Stomach (tissue), 19 donors: ENCODE measurements at places on chromosomes 1 and 21.

DNA sequence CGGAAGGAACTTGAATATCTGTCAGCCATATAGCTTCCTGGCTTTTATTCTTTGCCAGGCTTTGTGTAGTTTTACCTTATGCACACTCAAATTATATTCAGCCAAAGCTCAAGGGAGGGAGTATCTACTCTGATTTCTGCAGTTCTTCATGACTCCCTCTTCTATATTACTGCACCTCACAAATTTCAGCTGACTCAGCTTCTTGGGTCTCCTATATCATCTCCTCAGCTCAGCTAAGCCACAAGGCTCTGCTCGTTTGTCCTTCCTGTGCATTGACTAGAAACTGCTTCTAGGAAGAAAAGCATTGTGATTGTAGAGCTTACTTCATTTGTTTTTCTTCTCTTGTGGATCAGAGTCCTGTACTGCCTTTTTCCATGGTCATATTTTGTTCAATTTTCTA is 37.4 kb downstream of the BTBD8 start:
- H3K4me1 ChIP-seq = no peaks in the 10 kb centered on the region
- H3K27me3 ChIP-seq = no peaks in the 10 kb centered on the region
- H3K4me3 ChIP-seq = no peak overlapping the region
- peak; percentile 3 for DNase-seq
- H3K36me3 ChIP-seq = no peaks in the 10 kb centered on the region

GRCh38 chr1:234368320-234369032 is 4.8 kb upstream of the COA6 start:
- H3K4me3 ChIP-seq = no peak overlapping the region
- no peak for DNase-seq
- H3K27me3 ChIP-seq = no peaks in the 10 kb centered on the region
- no peaks in the 10 kb centered on the region for H3K36me3 ChIP-seq
- H3K27ac ChIP-seq = no peak overlapping the region
- H3K4me1 ChIP-seq = peaks cover 14% of the 10 kb centered on the region

DNA sequence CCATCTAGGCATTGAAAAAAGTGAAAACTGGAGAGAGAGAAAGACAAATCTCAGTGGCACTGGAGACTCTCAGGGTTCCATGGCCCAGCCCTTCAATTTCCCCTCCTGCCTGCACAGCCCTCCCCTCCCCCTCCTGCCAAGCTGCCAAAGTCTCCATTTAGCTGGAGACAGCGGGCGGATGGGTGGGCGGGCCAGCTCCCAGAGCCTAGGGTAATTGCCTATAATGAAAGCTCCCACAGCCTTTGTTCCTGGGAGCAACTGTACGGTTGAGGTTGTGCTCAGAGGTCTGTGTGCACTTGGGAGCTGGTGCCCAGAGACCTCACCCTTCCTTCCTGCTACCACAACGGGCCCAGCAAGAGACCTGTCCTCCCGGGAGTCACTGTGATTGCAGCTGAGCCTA is 89.6 kb downstream of the NAV1 start:
- peaks cover 14% of the 10 kb centered on the region for H3K4me1 ChIP-seq
- peak; percentile 66 for DNase-seq
- no peak overlapping the region for H3K27ac ChIP-seq
- H3K4me3 ChIP-seq = no peak overlapping the region
- H3K36me3 ChIP-seq = no peaks in the 10 kb centered on the region

DNA sequence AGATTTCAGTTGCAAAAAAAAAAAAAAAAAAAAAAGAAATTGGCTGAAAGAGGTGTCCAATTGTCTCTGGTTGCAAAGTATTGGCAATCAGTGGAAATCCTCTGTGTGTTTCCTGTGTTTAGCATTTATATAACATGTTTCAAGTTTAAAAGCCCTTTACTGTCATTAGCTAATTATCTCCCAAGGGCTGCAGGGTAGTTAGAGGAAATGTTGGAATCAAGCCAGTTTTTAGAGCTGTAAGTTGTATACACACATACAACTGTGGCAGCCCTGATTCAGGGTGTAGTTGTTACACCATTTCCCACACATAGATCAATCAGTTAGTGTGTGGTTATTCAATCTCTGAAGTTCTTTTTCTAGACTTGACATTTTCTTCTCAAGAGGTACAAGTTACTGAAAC is 8.9 kb upstream of the ZNF326 start:
- no peak overlapping the region for H3K27ac ChIP-seq
- H3K36me3 ChIP-seq = no peaks in the 10 kb centered on the region
- DNase-seq = no peak
- H3K4me3 ChIP-seq = no peak overlapping the region
- H3K4me1 ChIP-seq = peaks cover 4% of the 10 kb centered on the region

DNA sequence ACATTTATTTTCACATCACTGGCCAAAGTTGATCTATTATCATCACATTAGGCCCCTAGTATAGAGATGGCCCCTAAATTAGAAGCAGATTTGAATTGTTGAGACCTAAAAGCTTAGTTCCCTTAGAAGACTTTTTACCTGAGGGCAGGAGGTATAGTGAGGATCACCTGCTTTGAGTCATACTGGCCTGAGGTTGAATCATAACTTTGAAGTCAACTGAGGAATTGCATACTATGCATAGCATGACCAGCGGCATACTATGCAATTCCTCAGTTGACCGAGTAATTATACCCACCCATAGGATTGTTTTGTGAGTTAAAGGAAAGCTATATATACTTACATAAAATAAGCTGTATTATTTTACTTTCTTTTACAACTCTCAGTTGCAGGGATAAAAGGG is 50.3 kb upstream of the DPH5 start:
- H3K4me3 ChIP-seq = no peak overlapping the region
- DNase-seq = no peak
- H3K27ac ChIP-seq = no peak overlapping the region
- no peaks in the 10 kb centered on the region for H3K27me3 ChIP-seq

- H3K27ac ChIP-seq = no peak overlapping the region
- no peaks in the 10 kb centered on the region for H3K4me1 ChIP-seq
- no peak for DNase-seq
- H3K4me3 ChIP-seq = no peak overlapping the region
Observed at GRCh38 chr1:5832916-5833895, 159.0 kb downstream of the NPHP4 start.

DNA sequence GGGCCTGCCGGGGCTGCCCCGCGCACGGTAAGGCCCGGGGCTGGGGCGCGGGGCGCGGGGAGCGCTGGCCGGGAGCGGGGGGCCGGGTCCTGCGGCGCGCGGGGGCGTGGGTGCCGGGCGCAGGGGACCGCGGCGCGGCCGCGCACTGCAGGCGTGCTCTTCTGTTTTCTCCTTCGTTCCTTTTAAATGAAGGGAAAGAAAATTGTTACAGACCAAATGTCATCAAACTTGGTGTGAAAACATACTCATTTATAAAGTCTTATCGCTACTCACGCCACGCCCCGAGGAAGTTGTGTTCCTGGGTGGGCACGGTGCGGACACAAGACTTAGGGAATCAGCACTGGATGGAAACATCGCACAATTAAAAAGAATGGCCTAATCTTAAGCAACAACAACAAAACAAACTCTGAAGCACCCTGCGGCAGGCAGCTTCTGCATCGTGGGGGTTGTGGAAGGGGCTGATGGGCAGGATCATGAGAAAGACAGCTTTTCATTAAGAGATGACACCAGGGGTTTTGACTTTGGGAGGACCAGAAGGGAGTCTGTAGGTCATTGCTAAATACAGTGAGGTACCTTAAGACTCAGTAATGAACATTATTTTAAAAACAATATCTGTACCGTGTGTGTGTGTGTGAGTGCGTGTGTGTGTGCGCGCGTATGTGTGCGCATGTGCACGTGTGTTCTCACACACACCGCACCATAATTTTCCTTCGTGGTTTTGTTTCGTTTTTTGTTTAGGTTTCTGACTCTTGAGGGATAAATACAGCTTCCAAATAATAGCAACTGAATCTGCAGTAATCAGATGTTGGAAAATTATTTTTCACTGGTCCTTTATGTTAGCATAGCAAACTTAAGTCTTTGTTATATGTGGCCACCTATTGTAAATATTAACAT is 548 bp downstream of the B3GALT5 start:
- no peak overlapping the region for H3K27ac ChIP-seq
- no peaks in the 10 kb centered on the region for H3K27me3 ChIP-seq
- no peaks in the 10 kb centered on the region for H3K36me3 ChIP-seq
- H3K4me3 ChIP-seq = peak overlapping the region; percentile 41

DNA sequence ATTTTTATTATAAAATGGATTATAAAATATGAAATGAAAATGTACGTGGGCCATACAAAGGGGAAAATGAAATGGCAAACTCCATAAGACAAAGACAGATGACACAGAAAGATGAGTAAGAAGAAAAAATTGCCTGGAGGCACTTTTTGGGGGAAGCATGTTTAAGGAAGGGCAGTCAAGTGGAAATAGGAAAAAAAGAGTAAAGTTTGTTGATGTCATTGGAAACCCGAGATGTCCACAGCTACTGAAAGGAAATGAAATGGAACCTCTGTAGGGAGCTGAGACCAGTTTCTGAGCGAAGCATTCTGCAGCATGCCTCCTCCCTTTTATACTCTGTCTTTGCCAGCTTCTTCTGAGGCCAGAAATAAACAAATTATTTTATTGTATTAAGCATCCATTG is 203.4 kb upstream of the UBE2U start:
- H3K27me3 ChIP-seq = no peaks in the 10 kb centered on the region
- H3K4me1 ChIP-seq = no peaks in the 10 kb centered on the region
- H3K4me3 ChIP-seq = no peak overlapping the region
- H3K27ac ChIP-seq = no peak overlapping the region

DNA sequence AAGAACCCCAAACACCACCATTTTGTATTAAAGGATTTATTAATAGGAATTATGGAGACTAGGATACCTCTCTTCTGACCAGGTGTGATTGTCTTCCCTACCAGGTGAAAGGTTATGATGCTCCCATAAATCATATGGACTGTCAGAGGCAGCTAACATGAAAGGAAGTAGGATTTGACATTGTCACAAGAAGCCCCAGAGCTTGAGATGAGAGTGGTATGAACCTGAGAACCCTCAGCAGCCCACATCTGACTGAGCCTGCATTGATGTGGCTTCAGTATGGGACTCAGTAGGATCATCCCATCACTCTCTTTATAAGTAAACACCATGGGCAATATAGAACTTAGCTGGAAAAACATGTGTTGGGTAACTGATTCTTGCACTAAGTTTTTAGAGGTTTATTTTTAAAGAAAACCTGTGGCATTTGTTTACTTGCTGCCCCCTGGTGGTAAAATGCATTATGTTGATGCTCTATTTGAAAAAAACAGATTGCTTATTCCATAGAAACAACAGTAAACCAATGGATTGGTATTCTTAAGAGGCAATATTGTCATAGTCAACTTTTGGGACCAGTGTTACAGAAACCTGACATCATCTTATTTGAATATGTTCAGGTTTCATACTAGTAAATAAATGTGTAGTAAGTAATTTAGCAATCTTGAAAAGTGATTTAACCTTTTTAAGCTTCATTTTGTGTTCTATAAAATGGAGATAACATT is 16.6 kb upstream of the CACYBP start:
- H3K4me1 ChIP-seq = no peaks in the 10 kb centered on the region
- no peak overlapping the region for H3K4me3 ChIP-seq
- H3K27ac ChIP-seq = no peak overlapping the region
- no peaks in the 10 kb centered on the region for H3K27me3 ChIP-seq
- no peak for DNase-seq
- H3K36me3 ChIP-seq = peaks cover 35% of the 10 kb centered on the region

- H3K36me3 ChIP-seq = peaks cover 97% of the 10 kb centered on the region
- H3K27me3 ChIP-seq = no peaks in the 10 kb centered on the region
- no peak overlapping the region for H3K4me3 ChIP-seq
- no peak overlapping the region for H3K27ac ChIP-seq
- no peaks in the 10 kb centered on the region for H3K4me1 ChIP-seq
- no peak for DNase-seq
Observed at GRCh38 chr1:154170547-154171222, 15.8 kb upstream of the NUP210L start.

- DNase-seq = peak; percentile 9
- H3K36me3 ChIP-seq = no peaks in the 10 kb centered on the region
- H3K27ac ChIP-seq = no peak overlapping the region
- H3K4me1 ChIP-seq = no peaks in the 10 kb centered on the region
- no peaks in the 10 kb centered on the region for H3K27me3 ChIP-seq
- H3K4me3 ChIP-seq = no peak overlapping the region
Observed at GRCh38 chr1:237953238-237953637, 62.5 kb upstream of the ZP4 start.

DNA sequence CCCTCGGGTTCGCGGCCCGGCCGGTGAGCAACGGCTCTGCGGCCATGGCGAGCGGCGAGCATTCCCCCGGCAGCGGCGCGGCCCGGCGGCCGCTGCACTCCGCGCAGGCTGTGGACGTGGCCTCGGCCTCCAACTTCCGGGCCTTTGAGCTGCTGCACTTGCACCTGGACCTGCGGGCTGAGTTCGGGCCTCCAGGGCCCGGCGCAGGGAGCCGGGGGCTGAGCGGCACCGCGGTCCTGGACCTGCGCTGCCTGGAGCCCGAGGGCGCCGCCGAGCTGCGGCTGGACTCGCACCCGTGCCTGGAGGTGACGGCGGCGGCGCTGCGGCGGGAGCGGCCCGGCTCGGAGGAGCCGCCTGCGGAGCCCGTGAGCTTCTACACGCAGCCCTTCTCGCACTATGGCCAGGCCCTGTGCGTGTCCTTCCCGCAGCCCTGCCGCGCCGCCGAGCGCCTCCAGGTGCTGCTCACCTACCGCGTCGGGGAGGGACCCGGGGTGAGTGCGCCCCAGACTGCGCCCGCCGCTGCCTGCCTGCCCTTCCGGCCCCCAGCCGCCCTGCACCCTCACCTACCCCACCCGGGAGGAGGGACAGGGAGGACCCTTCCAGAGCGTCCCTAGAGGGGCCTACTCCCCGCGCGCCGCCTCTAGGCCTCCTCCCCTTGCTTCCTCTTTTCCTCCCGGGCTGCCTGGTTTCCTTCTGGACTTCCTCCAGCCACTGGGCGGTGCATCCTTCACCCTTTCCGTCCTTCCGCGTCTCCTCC is at the start of gene RNPEP:
Gene RNPEP (plus strand): TSS at position 26 of the 757 bp plus-strand sequence. CDS start 19 bp downstream, at position 45.
- no peaks in the 10 kb centered on the region for H3K27me3 ChIP-seq
- H3K4me3 ChIP-seq = peak within 1 kb of the TSS; percentile 95
- peak within 1 kb of the TSS; percentile 97 for H3K27ac ChIP-seq
- peak; percentile 87 for DNase-seq
- no peaks in the 10 kb centered on the region for H3K36me3 ChIP-seq

- H3K27me3 ChIP-seq = no peaks in the 10 kb centered on the region
- peaks cover 2% of the 10 kb centered on the region for H3K36me3 ChIP-seq
- H3K4me3 ChIP-seq = no peak overlapping the region
- no peaks in the 10 kb centered on the region for H3K4me1 ChIP-seq
Observed at GRCh38 chr1:183562701-183563100, 27.6 kb downstream of the NCF2 start.

DNA sequence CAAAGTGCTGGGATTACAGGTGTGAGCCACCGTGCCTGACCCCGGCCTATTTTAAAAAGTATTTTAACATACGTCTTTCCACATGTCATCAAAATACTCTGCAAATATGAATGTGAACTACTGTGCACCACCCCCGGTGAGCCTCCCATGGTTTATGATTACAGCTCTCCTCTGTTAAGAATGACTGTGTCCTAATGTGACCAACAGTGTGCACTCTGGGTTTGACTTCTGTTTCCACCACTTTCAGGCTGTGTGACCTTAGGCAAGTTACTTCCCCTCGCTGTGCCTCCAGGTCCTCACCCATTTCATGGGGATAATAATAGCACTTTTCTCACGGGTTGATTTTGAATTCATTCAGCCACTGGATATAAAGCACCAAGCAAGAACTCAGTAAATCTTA is 14.7 kb downstream of the AMPD2 start:
- DNase-seq = no peak
- H3K27me3 ChIP-seq = no peaks in the 10 kb centered on the region
- no peak overlapping the region for H3K27ac ChIP-seq
- H3K4me1 ChIP-seq = peaks cover 15% of the 10 kb centered on the region
